Left hindlimb (tissue), 1 donor: ENCODE measurements at places on chromosomes 7 and 10.

DNA sequence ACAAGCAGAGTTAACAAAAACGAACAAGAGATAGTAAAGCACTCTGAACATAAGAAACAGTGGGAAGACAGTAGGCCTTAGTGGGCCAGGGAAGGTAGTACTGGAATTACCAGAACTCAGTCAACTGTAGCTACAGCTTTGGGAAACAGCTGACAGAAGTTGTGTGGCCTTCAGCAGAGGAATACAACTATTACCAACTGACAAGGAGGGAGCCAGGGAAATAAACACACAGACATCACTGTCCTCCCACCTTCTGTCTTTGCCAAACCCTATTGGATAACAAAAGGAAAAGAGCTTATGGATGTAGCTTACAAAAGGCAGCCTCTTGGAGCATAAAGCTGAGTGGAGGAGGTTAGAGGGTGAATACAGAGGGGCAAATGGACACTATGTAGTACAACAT, 15.4 kb downstream of the MICU1 start:
- DNase-seq = no peak

DNA sequence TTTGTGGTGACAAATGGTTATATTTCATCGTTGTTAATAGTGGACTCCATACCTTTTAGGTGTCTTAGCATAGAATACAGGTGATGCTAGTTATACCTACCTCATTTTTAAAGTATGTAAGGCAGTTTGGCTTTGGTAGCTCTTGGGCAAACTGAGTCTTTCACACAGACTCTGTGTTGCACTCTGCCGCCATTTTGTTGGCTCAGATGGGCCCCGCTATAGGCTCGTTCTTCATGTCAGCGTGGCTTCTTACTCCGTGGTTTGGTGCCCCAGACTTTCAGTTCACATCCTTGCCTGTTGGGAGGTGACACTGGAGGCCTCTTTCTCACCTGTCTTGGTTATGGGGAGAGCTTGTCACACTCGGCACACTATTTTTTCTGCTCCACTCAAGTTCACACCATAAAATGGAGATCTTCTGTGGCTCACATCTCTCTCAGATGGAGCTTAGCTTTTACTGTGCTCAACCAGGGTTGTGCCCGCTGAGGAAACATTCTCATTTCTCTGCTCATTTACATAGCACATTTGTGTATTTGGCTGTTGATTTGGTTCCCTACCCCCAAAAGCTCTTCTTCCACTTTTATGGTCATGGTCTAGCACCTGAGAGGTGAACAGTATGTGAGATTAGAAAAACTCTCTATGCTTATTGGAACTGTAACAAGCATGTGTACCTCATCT, 178.5 kb downstream of the ARID5B start:
- DNase-seq = no peak

DNA sequence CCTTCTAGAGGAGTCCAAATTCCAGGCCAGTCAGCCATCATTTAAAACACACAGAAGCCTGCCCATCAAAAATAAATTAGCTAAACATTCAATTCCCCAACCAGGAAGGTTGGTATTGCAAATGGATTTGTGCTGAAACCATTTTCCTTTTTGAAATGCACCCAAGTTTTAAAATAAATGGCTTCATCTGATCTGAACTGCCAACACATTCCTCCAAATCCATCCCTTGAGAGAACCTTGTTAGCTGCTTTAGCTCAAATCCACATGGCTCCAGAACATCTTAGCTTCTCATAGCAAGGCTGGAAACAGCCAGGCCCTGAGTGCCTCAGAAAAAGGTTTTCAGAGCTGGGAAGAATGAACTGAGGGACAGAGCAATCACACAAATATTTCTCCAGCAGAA, 306.3 kb downstream of the FZD1 start:
- no peak for DNase-seq

- DNase-seq = no peak
These were observed 23.6 kb downstream of the MKRN1 start for GRCh38 chr7:140455743-140456142.

GRCh38 chr10:28587270-28587969, 54.5 kb downstream of the WAC start:
- DNase-seq = no peak

- DNase-seq = no peak
These were observed 93.7 kb downstream of the SVOPL start for GRCh38 chr7:138607216-138608126.

- no peak for DNase-seq
These were observed 8.0 kb upstream of the EPHA1 start for GRCh38 chr7:143416565-143417149.

GRCh38 chr10:78914060-78914378, 154.7 kb upstream of the ZMIZ1 start:
- DNase-seq = no peak

DNA sequence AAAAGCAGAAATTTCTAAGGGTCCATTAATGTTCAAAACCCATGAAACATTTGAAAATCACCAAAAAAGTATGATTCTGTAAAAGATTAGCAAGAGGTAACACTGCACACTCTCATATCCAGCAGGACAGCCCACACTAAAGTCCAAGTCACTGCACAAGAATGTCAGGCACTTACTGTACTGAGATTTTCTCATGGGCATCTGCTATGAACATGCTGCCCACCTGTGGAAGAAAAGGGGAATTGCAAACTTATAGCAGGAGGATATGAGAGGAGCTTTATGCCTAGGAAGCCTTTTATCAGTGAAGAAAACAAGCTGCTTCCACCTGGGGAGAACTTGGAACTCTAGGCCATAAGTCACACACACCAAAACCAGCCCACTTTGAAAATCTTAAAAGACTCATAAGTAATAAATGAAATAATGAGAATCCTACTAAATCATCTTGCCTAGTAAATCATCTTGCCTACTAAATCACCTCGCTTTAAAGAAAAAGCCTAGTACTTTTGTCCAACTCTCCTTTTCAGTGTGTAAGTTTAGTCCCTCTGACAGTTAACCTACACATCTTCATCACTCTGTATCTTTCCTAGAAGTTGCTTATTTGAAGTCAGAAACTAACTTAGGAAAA, 46.1 kb downstream of the ARMH3 start:
- DNase-seq = peak; percentile 38
